Endothelial cell of umbilical vein (primary cell): ENCODE measurements at places on chromosomes 2 and 18.

DNA sequence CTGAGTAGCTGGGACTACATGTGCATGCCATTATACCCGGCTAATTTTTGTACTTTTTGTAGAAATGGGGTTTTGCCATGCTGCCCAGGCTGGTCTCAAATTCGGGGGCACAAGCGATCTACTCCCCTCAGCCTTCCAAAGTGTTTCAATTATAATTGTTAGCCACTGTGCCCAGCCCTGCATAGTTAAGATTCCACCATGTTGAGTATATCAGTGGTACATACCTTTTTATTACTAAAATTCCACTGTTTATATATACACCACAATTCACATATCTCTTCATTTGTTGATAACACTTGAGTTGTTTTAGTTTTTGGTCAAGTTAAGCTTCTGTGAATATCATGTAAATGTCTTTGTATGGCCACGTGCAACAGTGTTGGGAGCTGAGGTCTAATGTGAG is 12.8 kb upstream of the FMNL2 start:
- DNase-seq, result no peak

GRCh38 chr18:34848695-34849094 is 138.6 kb downstream of the DTNA start:
- no peak for DNase-seq

GRCh38 chr18:46546111-46546640 is 110.8 kb downstream of the LOXHD1 start:
- DNase-seq, result no peak

- DNase-seq, result no peak
These were observed 28.4 kb downstream of the MEX3C start for GRCh38 chr18:51168960-51169662.

GRCh38 chr2:70091364-70091763 is 4.1 kb downstream of the PCBP1 start:
- no peak for DNase-seq

DNA sequence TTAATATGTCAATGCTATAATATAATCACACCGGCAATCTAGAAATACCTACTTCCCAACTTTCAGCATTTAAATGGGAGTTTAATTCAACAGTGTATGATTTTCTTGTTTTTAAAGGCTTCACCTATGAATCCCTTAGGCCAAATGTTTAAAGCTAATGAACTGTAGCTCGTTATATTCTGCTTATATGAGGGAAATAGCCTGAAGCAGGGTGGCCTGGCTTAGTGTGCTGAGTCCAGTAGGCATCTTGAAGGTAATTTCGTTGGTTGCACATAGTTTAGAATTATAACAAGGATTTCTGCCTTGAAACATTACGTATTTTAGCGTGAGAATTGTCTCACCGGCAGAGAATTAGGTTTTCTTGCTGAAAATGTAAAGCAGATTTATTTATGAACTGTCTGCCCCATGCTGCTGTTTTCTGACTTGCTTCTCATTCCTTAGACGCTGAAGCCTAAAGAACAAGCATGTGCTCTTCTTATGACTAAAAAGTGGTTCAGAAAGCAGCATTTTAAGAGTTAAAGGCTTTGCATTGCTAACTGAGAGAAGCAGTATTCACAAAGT is 433.7 kb upstream of the RAB12 start:
- no peak for DNase-seq

- no peak for DNase-seq
These were observed 17.8 kb downstream of the NCOA1 start for GRCh38 chr2:24508878-24509277.

GRCh38 chr18:63144748-63145147 is 174.8 kb downstream of the BCL2 start:
- no peak for DNase-seq

GRCh38 chr2:144983107-144983506 is 463.2 kb upstream of the ZEB2 start:
- no peak for DNase-seq

DNA sequence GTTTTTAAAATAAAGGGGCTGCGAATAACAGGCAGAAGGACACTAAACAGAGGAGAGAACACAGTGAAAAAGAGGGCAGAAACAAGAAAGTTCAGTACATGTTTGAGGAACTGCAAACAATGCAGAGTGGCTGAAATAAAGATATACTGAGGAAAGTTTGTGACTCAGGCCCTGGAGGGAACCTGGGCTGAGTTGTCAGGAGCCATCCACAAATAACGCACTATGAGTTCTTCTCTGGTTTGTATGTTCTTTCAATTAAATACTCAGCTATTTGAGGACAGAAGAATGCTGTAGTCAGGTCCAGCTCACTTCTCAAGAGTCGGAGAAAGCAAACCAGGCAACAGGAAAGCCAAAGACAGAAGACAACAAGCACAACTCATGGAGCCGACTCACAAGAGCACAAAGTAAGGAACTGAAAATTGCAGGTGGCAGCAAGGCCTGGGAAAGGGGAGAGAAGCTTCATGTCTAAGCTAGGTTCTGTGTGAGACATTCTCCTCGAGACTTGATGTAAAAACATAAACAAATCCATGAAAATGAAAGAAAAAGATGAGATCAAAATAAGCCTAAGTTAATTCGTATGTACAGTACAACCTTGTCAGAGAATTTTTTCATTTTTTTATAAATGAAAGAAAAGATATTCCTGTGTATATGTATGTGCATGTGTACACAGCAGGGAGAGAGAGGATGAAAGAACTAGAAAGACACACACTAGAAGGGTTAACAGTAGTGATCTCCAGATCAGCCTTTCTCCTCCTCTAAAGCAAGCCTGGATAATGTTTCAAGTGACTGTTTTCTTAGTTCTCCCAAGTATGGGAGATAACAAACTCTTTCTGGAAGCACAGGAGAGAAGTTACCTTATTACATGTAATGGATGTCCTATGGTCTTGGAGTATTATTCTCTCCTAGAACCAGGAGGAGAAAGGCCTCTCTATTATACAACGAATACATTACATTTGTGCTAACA is 41.5 kb downstream of the CHN1 start:
- no peak for DNase-seq

- DNase-seq, result no peak
These were observed 13.1 kb downstream of the ASPRV1 start for GRCh38 chr2:69948032-69948962.

DNA sequence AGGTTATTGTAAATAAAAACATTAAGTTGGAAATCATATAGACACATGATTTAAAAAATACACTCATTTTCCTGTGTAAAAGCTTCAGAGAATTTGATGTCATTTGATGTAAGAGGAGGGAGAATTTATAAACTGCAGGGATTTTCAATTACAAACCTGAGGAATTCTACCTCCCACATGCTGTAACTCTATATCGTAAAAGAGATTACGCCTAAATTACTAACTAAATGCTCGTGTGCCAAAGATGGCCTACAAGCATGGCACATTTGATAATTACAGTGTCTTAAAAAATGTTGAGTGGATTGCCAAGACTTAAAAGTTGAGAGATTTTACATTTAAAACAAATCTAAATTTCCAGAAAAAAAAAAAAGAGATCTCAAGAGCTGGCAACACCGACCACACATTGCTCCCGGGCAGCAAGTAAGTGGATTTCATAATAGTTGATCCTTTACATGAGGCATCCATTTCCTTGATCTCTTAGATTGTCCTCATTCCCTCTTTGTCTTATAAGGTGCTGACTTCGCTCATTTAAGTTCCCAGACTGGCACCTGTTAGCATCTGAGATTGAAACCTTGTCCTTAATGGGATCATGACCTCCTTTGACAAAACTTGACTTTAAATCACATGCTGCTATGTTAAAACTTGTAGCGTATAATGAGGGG is 840.3 kb upstream of the ZEB2 start:
- DNase-seq, result no peak

DNA sequence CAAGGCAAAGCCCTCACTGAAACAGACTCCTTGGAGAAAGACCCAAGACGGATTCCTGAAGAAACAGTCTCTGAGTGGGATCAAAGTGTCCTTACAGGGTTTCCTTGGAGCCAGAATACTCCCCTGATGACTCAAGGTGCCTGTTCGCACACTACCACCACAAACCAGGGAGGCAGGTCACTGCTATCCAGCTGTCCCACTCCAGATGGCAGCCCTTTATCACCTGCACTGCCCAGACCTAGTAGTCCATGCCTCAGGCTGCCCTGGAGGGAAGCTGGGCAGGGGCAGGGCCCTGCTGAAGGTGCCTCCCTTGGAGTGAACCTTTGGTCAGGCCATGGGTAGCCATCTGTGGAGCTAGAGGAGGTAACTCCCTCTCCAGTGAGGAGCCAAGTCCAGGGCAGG is 34.1 kb downstream of the TRABD2A start:
- no peak for DNase-seq

DNA sequence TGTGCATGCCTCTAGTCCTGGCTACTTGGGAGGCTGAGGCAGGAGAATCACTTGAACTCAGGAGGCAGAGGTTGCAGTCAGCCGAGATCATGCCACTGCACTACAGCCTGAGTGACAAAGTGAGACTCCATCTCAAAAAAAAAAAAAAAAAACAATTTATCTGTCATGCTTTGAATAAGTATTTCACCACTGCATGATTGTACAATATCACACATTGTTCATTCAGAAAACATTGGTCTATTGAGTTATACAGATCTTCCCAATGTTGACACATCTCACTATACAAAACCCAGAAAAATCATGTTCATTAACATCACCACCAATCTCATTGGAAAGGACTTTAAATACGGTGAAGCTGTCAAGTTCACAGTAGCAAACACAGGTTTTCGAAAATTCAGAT is 46.8 kb upstream of the PPM1B start:
- no peak for DNase-seq

- DNase-seq, result no peak
These were observed 219.6 kb downstream of the CD226 start for GRCh38 chr18:69727912-69728572.

- no peak for DNase-seq
These were observed 286.2 kb downstream of the ZNF516 start for GRCh38 chr18:76208678-76209306.

GRCh38 chr2:229104974-229105387 is 166.1 kb downstream of the PID1 start:
- DNase-seq, result no peak

DNA sequence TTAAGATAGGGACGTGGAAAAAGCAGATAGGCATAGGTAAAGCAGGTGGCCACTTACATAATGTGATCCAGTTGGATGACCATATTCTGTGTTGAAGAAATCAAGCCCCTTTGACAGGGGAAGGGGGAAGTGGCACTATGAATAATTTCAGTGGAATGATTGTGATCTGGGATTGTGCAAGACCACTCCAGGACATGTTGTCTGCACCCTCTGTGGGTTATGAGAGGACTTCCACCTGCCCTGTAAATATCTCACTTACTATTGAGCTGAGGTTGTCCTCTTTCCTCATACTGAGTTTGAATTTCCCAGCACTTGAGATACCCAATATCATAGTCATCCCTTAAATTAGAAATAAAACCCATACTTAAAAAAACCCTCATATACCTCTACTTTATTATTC is 220.7 kb downstream of the IRS1 start:
- DNase-seq, result no peak

GRCh38 chr2:20136149-20136548 is 84.7 kb upstream of the LAPTM4A start:
- DNase-seq, result no peak

DNA sequence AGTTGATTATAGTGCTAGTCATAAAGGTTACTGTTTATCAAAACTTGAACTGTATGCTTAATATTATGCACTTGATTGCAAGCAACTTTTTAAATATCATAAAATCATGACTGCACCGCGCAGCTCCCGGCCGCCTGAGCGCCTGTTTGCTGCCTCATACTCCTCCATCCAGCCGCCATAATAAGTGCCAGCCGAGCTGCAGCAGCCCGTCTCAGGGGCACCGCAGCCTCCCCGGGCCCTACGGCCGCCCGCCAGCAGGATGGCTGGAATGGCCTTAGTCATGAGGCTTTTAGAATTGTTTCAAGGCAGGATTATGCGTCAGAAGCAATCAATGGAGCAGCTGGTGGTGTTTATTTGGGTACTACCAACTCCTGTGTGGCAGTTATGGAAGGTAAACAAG is 337.2 kb downstream of the PAX3 start:
- no peak for DNase-seq

DNA sequence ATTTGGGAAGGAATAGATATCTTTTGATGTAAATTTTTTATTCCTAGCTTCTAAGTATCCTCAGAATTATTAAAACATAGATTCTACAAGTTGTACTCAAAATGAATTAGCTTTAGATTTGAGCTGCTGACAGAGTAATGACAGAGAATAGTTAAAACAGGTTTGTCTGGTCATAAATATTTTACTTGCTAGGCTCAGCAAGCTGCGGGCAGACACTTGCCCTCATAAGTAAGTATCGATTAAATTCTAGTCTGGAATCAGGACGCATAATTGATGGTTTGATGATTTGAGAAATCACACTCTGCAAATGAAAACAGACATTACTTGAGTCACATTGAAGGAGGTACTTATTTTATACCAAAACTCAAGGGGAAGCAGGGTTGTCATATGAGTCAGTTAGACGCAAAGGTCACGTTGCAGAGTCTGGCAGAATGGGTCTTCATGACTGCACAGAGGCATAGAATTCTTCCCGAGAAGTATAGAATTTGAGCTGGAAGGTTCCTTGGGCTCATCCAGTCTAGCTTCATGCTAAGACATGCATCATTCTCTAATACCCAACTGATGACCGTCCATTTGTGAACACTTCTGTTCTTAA is 27.5 kb downstream of the ARL4C start:
- no peak for DNase-seq

GRCh38 chr2:153059338-153060052 is 341.1 kb downstream of the ARL6IP6 start:
- DNase-seq, result no peak

- no peak for DNase-seq
These were observed 4.2 kb downstream of the ZAP70 start for GRCh38 chr2:97717613-97717995.

DNA sequence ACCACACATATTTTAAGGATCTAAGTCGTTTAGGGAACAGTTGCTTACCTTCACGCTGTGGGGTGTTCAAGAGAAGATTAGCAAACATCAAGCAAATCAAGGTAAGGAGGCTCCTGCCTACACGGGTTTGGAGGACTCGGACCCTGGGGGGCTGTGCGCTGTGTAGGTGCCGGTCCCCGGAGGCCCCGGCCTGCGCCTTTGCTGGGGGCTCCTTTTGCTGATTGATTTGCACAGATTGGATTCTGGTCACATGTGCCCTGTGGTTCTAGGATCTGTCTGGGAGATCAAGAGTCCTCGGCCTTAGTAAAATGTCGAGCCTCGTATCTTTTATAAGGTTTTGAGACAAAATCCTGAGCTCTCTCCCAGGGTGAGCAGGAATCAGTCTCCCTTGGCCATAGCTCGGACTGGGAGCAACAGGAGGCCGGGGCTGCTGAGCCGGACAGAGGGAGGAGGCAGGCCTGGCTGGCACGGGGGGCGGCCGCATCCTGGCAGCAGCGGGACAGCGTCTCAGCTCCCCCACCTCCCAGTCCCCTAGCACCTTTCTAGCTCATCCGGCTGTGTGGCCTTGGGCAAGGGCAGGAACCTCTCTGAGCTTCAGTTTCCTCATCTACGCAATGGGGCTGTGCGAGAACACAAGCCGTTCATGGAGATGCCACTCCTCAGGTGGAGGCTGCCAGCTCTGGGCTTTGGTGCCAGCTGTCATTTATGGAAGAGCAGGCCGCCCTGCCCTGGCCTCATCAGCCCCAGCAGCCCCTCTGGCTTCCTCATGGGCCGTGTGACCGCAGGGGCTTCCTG is 147.2 kb downstream of the MBP start:
- DNase-seq, result no peak

- DNase-seq, result no peak
These were observed 28.8 kb downstream of the PKDCC start for GRCh38 chr2:42076357-42077225.
